ENCODE measurements at places on chromosomes 2 and 18.

DNA sequence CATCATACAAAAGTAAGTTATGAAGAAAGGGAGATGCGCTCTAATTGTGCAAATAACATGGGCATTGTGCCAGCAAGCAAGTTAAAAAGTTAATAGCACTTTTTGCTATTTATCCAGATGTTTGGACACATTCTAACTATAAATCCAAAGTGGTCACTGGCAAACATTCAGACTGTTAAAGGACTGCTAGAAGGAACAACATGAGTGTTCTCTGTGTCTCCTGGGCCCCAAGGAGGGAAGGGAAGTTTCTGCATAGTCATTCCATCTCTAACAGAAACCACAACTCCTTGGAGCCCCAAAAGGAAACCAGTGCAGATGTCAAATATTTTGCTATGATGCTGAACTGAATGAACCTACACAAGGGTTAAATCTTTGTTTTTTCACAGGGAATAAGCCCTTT is 213.3 kb upstream of the HNRNPA3 start:
- DNase-seq: peak; percentile 39

DNA sequence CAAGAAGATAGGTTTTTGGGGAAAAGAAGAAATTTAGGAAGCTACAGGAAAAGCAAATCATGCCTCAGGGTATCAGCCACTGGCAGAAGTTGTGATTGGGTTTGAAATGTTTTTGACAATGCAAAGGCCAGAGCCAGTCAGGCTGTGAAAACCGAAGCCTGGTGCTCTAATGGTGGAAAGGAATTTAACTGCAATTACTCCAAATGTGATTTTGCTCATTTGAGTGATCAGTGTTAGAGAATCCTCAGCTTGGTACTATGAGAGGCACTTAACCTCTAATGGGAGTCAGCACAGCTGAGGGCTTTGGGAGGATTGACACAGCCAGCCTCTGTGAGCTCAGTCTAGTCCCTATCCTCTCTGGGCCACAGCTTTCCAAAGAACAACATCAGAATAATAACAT is 176.5 kb downstream of the LRRTM1 start:
- DNase-seq: no peak

DNA sequence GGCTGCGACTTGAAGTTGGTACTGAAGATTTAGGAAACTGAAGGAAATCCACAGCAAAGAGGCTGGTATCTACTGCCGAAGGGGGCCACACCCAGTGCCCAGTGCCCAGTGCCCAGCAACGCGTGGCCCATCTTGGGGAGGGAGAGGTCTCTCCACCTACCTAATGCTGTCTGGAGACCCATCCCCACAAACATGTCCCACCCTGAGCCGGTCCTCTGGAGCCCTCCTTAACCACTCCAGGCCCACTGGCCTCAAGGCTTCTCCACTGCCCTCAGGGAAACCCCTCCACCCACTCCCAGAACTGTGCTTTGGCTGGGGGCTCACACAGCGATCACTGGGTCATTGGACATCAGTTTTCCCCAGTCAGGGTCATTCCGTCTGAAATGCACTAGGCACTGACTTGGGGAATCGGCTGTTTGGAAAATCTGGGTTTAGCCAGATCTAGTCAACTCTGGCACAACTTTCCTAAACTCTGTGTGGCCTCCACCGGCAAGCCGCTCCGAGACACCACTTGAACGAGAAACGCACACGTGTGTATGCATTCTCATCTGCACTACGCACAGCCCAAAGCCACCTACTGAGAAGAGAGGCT is 20.1 kb downstream of the GPR55 start:
- no peak for DNase-seq

DNA sequence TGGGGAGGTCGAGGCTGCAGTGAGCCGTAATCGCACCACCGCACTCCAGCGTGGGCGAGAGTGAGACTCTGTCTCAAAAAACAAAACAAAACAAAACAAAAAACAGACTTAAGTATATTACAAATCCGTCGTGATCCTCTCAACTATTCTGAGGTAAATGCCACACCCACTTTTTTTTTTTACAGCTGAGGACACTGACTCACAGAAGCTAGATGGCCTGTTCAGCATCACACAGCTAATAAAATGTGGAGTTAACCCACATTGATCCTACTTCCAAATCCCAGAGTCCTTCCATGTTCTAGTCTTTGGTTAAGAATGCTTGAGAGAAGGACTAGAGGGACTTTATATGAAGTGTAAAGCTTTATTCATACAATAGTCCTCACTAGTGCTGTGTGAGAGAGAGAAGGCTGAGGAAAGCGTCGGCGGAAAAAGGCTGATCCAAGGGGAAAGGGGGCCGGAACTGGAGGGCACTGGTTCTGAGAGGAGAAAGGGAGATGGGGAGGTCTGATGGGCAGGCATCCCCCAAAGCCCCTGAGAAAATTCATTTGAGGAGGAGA is 627 bp downstream of the RNF25 start:
- DNase-seq: peak; percentile 40

- DNase-seq: no peak
These were observed 159.4 kb downstream of the ASB1 start for GRCh38 chr2:238585836-238586821.
